Stimulated activated CD4-positive, alpha-beta T cell treated with anti-CD3 and anti-CD28 coated beads, Interleukin-2, amount 100 ng/mL, for 48 hours (primary cell): ENCODE measurements at places on chromosomes 6 and 20.
A peak's percentile ranks its signal among the peaks of the same experiment; 100 is the strongest.

DNA sequence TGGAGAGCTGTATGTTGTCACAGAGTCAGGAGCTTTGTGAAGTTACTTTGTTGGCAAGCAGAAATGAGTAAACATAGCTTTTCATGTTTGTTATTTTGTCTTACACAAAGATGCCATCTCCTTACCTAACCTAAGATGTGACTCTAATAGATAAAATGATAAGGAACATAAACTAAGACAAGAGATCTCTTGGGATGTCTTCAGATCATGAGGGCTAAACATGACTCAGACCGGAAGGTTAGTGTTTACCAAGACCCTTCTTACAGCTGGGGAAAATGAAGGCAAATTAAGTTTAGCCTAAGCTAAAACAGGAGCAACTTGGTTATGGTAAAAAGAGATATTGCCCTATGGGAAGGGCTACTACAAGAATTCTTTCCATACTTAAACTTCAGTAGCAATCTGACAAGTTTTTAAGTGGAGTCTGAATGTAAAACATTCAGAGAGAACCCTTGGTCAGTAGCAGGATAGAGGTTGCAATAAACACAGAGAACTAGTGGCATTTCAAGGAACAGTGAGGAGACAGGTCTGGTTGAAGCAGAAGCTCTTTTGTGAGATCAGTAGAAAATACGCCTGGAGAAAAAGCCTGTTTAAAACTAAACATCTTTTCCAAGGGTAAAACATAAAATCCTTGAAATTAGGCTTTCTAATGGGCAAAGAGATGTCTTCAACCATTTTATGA lies 29.9 kb downstream of the SGK1 start:
- DNase-seq = no peak

GRCh38 chr6:111487661-111488060 lies 4.6 kb upstream of the REV3L start:
- no peak for DNase-seq

DNA sequence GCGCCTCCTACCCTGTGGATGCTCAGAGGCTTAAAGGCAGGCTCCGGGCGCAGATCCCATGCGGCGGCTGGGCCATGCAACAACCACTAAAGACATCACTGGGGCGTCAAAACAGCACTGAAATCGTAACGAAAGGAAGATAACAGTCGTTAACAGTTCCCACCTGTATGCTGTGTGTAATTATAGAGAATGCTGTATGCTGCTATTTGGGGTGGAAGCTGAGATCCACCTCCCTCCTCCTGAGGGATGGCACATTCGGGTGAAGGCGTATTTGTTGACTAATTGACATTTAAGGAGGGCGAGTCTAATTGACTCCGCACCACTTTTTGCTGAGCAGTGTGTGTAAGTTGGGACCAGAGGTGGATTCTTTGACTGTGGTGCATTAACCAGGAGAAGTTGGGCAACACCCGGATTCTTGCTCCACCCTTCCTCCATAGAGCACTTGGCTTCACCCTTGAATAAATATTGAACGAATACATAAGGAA lies 687 bp downstream of the SLC35A1 start:
- DNase-seq = no peak

GRCh38 chr6:169398342-169399105 lies 144.9 kb upstream of the THBS2 start:
- DNase-seq = no peak

- no peak for DNase-seq
Observed at GRCh38 chr20:41178904-41179432, 41.6 kb downstream of the PLCG1 start.

- peak; percentile 3 for DNase-seq
Observed at GRCh38 chr6:39892490-39893129, 41.7 kb downstream of the MOCS1 start.

- DNase-seq = no peak
Observed at GRCh38 chr20:57079031-57080005, 187.1 kb downstream of the BMP7 start.

GRCh38 chr6:8579372-8579771 lies 144.0 kb upstream of the SLC35B3 start:
- DNase-seq = no peak

DNA sequence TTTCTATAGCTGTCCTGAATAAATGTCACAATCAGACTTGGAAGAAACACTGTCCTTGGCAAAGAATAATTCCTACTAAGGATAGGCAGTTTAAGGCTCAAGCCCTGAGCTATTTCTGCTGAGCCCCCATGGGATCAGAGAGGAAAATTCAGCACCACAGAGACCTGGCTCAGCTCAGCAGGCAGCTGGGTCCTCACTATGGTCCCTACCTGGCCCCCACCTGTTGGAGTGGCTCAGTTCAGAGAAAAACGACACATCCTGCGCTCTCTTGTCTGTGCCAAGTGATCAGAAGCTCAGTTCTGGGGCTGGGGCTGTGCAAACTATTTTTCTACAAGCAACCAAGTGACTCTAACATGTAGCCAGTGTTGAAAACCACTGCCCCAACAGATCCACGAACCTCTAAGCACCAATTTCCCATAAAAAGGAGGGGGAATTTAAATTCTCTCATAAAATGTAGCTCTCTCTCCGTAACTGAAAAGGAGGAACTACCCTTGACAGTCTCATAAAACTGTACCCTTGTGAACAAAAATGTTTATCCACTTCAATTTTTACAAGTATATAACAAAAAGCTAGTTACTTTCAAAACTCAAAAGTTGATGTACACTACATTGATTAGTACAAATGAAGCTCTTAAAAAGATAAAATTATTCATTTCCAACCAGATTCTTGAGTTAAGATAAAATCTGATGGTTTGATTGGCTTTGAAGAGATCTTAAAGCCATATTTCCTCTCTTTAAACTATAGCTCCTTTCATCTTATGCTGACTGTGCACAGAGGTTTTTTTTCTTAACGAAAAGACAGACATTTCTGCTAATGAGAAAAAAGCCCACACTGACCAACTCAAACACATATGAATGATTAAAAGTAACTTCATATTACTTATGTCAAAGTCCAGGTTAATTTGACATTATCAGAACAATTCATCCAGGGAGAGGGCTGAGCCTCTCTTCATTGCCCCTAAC lies 52.0 kb downstream of the KIF13A start:
- DNase-seq = no peak

GRCh38 chr20:53384392-53384791 lies 209.2 kb downstream of the ZNF217 start:
- DNase-seq = no peak

GRCh38 chr6:125123051-125123450 lies 30.5 kb upstream of the TPD52L1 start:
- no peak for DNase-seq

DNA sequence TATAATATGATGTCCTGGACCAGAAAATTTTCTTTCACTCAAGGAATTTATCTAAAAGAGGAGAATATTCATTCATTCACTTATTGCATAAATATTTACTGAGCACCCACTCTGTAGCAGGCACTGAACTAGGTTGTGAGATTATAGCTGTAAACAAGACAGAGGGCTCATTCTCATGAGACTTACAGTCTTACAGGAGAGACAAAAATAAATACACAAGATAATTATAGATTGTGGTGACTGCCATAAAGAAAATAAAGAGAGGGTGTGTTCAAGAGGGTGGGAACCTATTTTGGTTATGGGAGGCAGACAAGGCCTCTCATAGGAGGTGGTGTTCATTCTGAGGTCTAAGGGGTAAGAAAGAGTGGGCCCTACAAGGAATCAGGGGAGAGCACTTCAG lies 109.9 kb upstream of the SUPT3H start:
- no peak for DNase-seq

GRCh38 chr20:8121666-8122065 lies 10.4 kb upstream of the PLCB1 start:
- no peak for DNase-seq

DNA sequence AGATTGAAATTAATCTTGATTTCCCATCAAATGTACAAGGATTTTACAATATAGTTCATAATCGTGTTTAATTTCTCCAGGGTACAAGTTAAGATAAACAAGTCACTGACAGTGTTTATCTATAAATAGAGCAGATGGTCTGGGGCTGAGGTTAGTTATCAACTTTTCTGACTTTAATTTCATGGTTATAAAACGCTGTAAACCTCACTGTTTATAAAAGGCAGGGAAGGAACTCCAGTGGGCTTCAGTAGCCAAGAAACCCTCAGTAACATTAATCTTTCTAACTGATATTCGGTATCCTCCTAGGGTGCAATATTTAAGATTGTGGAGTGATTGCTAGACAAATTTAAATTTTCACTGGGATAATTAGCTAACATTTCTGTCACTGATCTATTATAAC lies 68.6 kb downstream of the GFRAL start:
- DNase-seq = no peak

DNA sequence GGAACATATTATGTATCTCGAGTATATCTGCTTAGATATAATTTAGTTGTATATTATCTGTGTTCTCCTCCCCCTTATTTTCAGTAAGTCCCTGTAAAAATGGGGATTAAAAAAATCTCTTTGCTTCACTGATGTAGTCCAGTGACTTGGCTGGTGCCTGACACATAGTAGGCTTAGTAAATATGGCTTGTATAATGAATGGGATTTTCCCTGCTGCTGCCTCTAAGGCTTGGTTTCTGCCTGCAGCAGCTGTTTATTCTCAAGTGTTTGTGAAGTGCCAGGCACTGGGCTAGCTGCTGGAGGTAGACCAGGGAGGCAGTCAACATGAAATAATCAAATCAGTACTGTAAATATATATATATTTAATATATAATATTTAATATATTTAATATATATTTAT lies 1.6 kb upstream of the ZFP64 start:
- no peak for DNase-seq

DNA sequence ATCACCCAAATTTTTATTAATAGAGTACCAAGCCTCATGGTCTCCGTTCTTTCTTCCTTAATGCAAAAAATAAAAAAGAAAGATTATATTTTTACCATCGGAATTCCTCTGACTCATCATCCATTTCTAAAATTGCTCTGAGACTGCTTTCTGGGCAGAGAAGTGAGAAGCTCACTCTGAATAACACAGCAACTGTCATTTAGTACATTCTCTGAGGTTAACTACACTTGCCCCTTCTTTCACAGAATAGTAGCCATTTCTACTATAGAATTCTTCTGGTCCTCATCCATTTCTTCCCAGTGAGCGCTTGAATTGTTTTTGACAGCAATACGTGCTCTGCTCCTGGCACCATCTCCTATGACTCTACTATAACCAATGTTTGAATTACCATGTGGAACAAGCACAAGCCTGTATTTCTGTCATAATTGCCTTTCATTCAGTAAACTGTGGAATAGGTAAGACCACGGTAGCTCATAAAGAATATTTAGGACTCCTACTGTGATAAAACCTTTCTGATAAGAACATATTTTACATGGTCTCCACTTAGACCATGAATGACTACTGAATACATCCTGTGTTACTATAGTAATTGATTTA lies 435.5 kb upstream of the NRSN1 start:
- no peak for DNase-seq

GRCh38 chr6:138106665-138107077 lies 548 bp downstream of the PERP start:
- no peak for DNase-seq

DNA sequence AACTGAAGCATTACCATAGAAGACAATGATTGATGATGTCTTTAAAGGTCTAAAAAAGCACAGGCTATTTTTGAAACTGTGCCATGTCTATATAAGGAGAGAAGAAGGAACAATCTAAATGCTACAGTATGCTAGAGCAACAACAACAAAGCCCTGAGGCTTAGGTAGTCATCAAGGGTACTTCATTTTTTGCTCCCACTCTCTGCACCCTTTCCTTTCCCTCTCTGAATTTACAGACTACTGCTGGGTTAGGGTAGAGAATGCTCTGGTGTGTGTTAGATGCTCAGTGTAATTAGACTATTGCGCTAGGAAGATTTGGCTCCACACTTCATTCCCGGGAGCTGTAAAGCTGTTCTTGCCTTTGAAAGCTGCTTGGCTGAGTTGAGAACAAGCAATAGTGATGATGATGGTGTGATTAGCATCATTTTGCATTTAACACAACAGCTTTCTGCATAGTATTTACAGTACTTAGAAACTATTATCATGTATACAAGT lies 1262.5 kb upstream of the CITED2 start:
- DNase-seq = no peak

- no peak for DNase-seq
Observed at GRCh38 chr20:9160331-9160730, 91.4 kb downstream of the PLCB4 start.

DNA sequence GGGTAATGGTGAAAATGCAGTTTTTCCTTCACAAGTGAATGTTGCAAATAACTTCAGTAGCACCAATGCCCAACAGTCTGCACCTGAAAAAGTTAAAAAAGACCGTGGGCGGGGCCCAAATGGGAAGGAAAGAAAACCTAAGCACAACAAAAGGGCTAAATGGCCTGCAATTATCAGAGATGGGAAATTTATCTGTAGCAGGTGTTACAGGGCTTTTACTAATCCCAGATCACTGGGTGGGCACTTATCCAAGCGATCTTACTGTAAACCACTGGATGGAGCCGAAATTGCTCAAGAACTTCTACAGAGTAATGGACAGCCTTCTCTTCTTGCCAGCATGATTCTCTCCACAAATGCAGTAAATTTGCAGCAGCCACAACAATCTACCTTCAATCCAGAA lies 64.8 kb upstream of the SMIM8 start:
- DNase-seq = no peak

- DNase-seq = no peak
Observed at GRCh38 chr20:15494851-15495250, 1078.4 kb downstream of the KIF16B start.

GRCh38 chr20:6888736-6889395 lies 121.4 kb downstream of the BMP2 start:
- no peak for DNase-seq

DNA sequence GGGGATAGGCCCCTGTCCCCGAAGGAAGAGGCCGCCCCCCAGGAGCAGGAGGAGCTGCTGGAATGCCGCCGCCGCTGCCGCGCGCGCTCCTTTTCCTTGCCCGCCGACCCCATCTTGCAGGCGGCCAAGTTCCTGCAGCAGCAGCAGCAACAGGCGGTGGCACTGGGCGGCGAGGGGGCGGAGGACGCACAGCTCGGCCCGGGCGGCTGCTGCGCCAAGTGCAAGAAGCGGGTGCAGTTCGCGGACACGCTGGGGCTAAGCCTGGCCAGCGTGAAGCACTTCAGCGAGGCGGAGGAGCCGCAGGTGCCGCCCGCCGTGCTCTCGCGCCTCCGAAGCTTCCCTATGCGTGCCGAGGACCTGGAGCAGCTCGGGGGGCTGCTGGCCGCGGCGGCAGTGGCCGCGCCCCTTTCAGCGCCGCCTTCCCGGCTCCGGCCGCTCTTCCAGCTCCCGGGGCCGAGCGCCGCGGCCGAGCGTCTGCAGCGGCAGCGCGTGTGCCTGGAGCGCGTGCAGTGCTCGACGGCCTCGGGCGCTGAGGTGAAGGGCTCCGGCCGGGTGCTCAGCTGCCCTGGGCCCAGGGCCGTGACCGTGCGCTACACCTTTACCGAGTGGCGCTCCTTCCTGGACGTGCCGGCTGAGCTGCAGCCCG lies 630 bp downstream of the PPP1R3G start:
- no peak for DNase-seq

- no peak for DNase-seq
Observed at GRCh38 chr6:104548297-104548696, 311.4 kb downstream of the HACE1 start.

DNA sequence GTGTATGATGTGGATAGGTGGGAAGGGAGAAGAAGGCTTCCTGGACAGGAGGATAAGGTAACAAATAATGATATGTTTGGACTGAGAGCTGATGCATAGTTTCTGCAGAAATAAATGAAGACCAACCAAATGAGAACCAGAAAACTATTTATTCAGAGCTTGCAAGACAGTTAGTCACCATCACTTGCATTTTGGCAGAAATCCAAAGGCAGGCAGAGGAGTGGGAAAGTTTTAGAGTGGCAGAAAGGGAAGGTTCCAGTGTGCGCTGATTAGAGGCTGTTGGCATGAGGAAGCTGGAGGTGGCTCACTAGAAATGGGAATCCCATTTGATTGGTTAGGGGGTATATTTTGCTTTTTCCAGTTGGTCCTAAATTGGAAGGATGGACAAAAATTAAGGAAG lies 13.0 kb upstream of the F13A1 start:
- DNase-seq = no peak
